ENCODE measurements at places on chromosomes 5 and 9.

GRCh38 chr9:81676395-81676794 lies 13.0 kb downstream of the TLE1 start:
- DNase-seq: no peak

DNA sequence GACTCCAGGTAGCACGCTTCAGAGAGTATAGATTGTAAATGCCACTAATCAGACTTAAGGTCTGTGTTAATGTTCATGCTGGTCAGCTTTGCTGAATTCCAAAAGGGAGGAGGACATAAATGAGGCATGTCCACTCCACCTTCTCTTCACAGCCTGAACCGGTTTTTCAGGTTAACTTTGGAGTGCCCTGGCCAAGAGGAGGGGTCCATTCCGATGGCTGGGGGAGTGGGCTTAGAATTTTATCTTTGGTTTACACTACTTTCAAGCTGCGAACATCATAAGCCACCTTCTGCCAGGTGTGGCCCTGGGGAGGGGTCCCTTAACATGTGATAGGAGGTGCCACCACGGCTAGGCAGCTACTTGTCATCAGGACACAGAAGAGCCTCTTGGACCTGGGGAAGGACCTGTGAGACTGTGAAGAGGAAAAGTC lies 24.2 kb downstream of the ABO start:
- no peak for DNase-seq

- peak; percentile 19 for DNase-seq
These were observed 398 bp upstream of the BASP1 start for GRCh38 chr5:17216974-17217492.

DNA sequence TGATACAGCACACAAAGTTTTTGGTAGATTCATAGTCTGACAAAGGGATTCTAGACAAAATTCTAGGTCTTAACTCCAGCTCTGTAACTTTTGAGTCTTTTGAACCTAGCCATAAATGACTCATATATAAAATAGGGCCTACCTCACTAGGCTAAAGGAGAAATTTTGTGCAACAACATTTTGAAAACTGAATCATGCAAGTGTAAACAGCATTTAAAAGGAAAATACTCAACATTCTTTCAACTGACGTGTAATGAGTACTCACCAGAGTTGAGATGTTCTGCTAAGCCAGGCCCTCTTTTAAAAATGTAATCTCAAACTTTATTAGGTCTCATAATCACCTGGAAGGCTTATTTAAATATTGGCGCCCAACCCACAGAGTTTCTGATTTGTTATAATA lies 113.2 kb downstream of the STK32A start:
- DNase-seq: no peak

DNA sequence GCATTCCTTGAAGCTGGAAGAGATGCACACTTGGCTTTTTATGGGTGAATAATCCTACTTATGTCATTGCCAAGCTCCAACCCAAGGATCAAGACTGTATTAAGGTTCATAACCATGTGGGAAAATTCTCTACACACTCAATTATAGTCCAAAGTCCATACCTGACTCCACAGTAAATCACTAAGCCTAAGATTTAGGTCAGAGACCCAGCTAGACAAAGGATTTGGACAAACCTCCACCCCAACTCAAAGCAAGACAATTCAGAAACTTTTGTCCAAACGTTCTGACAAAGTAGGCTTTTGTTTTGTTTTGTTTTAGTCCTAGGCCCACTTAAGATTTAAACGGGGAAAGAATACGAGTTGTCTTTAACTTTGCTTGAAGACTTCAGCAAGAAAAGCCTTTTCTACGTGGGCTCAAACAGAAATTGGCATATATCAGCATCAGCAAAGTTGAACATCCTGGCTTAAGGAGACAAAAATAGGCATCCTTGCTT lies 1.7 kb downstream of the MEGF9 start:
- DNase-seq: no peak

DNA sequence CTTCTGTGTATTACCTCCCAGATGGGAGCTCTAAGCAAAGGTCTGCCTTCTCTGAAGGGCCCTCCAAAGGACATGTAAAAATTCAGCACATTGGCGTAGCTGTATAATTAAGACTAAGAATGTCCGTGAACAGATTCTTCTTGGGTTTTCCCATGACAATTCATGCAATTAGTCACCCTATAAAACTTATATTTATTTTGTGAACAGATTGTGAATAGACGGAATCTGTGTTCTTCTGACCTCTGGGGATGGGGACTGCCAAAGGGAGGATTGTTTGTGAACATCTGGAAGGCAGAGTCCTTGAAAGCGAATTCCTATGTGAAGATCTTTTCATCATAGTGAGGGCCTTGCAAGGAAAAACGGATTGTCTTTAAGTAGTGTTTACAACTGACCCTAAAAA lies 111.3 kb downstream of the EGFLAM start:
- no peak for DNase-seq

- DNase-seq: no peak
These were observed 443.4 kb upstream of the TRPC7 start for GRCh38 chr5:136808756-136809155.

GRCh38 chr9:127644943-127645342 lies 32.9 kb downstream of the STXBP1 start:
- DNase-seq: no peak

DNA sequence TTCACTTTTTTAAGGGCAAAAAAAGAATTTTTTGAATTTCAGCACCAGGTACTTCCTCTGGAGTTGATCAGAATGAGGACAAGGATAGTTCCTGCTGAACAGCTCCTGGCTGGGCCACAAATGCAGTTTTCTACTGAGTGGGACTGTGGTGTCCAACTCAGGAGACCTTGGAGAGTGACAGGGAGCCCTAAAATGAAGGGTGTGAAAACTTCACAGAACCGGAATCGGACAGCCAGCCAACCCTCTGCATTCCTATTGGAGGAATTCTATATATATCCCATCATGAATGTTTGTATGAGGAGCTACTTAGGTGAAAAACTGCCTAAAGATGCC lies 40.6 kb downstream of the ANKH start:
- DNase-seq: no peak

DNA sequence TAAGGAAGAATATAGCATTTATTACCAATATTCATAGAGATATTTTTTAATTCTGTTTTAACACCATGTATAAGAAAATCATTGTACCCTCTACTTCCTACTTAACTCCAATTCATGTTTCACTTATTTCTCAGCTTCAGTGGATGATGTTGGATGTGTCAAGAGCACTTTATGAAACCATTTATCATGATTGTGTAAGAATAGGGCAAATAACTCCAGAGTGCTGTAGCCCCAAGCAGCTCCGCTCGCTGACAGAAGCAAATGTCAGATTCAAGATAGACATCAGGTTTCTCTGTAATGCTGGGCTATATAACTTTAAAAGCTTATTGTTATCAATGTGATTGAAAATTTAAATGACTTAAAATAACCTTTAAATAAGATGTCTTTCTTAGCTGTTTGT lies 50.4 kb downstream of the MAST4 start:
- DNase-seq: no peak

- DNase-seq: no peak
These were observed 136.3 kb downstream of the ENTREP1 start for GRCh38 chr9:69461103-69461887.
